ENCODE measurements at places on chromosomes 7 and 10.

GRCh38 chr7:134802762-134803161, 23.3 kb downstream of the CALD1 start:
- no peak for DNase-seq
- H3K4me3 ChIP-seq: no peak overlapping the region

DNA sequence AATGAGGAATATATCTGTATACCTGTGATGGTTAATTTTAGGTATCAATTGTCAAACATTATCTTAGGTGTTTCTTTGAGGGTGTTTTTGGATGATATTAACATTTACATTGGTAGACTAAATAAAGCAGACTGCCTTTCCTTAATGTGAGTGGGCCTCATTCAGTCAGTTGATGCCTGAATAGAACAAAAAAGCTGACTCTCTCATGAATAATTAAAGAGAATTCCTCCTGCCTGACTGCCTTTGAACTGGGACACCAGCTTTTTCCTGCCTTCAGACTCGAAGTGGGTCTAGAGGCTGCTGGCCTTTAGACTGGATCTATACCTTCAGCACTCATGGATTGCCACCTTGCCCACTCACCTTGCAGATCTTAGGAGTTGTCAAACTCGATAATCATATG, 117.9 kb upstream of the TMEM168 start:
- H3K27ac ChIP-seq: no peak overlapping the region
- peaks cover 6% of the 10 kb centered on the region for H3K36me3 ChIP-seq
- no peak for DNase-seq
- H3K4me1 ChIP-seq: no peaks in the 10 kb centered on the region

DNA sequence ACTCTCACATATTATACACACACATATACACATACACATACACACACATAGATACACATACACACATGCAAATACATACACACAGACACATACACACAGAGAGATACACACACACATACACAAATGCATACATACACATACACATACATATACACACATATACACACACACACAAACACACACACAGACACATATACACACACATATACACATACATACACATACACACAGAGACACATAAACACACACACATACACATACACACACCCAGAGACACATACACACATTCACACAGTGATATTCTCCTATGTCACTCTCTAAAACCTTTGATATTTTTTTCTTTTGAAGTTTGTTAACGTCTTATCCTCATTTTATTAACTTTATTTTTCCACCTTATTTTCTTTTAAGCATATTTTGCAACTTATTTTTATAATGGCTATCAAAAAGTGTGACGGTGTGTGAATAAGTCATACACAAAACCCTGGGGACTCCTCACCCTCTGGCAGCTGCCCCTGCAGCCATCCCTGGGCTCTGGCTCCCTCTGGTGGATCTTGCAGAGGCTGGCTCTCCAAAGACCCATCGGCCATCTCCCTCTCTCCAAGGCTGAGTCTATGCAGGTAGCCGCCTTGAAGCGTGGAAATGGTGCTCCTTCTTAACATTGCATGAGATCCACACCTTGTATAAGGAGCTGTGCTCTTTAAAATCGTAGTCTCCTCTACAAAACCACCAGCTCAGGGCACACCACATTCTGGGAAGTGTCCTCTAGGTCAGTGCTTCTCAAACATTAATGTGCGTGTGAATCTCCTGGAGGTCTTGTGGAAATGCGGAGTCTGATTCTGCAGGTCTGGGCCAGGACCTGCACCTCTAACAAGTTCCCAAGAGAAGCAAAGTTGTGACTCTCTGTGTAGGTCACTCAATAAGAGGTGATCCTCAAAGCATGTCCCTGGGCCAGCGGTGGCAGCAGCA, 4.1 kb upstream of the C10orf120 start:
- H3K27ac ChIP-seq: no peak overlapping the region
- H3K36me3 ChIP-seq: no peaks in the 10 kb centered on the region
- no peak overlapping the region for H3K4me3 ChIP-seq
- H3K4me1 ChIP-seq: no peaks in the 10 kb centered on the region
- H3K27me3 ChIP-seq: no peaks in the 10 kb centered on the region

- H3K27me3 ChIP-seq: no peaks in the 10 kb centered on the region
- H3K27ac ChIP-seq: no peak overlapping the region
- H3K36me3 ChIP-seq: no peaks in the 10 kb centered on the region
Observed at GRCh38 chr7:28472332-28472731, 60.0 kb downstream of the CREB5 start.

DNA sequence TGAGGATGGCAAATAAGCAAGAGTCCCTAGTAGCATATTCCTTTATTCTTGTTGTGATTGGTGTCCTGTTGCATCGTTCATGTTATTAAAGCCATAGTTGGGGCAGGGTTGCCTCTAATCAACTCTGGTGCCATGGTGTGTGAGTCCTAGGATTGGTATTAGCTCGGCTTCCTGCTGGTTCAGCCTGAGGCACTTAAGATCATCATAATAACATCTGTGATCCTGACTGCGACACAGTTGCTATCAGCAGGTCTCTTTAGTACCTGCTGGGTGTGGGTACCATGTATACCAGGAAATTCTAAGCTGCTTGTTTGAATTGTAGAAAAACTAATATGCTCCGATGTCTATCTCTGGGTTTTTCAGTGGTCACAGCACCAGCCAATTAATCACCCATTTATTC, 1.6 kb downstream of the WEE2 start:
- no peak for DNase-seq
- H3K4me1 ChIP-seq: no peaks in the 10 kb centered on the region
- H3K27ac ChIP-seq: no peak overlapping the region
- H3K4me3 ChIP-seq: no peak overlapping the region
- H3K27me3 ChIP-seq: no peaks in the 10 kb centered on the region

GRCh38 chr7:55526329-55526728, 46.0 kb downstream of the VOPP1 start:
- no peaks in the 10 kb centered on the region for H3K36me3 ChIP-seq
- no peak overlapping the region for H3K4me3 ChIP-seq
- H3K4me1 ChIP-seq: no peaks in the 10 kb centered on the region
- no peak overlapping the region for H3K27ac ChIP-seq
- no peaks in the 10 kb centered on the region for H3K27me3 ChIP-seq
- no peak for DNase-seq

DNA sequence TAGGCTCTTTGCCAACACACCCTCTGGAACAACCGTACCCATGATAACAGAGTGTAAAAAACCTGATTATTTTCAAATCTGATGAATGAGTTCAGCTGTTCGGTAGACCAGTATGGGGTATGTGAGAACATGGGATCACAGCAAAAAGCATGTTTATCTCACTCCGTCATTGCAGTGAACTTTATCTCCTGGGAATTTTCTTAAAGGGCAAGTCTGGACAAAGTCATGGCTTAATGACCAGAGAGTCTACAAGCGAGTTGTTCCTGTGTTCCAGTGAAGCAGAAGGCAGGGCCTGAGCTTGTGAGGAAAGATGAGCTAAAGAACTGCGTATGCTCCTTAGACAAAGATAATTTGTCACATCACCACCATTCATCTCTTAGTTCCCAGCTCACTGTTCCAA, 219.7 kb downstream of the TRIL start:
- H3K27ac ChIP-seq: no peak overlapping the region
- DNase-seq: no peak
- no peaks in the 10 kb centered on the region for H3K36me3 ChIP-seq

DNA sequence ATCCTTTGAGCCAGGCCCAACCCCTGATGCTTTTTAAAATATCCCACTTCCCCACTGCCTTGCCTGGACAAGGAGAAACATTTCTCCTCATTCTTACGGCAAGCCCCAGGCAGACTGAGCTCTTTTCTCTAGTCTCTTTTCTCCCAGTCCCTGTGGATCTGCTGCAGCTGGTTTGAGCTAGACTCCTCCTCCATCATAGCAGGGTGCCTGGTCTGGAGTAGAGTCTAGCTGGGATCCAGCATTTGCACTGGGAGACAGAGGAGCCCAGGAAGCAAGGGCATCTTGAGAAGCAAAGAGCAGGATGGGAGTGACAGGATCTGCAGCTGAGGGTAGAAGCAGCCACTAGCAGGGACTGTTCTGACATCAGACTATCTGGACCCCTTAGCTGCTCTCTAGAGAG, 562.3 kb upstream of the COBL start:
- H3K27me3 ChIP-seq: no peaks in the 10 kb centered on the region
- H3K27ac ChIP-seq: no peak overlapping the region
- no peaks in the 10 kb centered on the region for H3K36me3 ChIP-seq
- H3K4me3 ChIP-seq: no peak overlapping the region
- no peak for DNase-seq
- no peaks in the 10 kb centered on the region for H3K4me1 ChIP-seq

DNA sequence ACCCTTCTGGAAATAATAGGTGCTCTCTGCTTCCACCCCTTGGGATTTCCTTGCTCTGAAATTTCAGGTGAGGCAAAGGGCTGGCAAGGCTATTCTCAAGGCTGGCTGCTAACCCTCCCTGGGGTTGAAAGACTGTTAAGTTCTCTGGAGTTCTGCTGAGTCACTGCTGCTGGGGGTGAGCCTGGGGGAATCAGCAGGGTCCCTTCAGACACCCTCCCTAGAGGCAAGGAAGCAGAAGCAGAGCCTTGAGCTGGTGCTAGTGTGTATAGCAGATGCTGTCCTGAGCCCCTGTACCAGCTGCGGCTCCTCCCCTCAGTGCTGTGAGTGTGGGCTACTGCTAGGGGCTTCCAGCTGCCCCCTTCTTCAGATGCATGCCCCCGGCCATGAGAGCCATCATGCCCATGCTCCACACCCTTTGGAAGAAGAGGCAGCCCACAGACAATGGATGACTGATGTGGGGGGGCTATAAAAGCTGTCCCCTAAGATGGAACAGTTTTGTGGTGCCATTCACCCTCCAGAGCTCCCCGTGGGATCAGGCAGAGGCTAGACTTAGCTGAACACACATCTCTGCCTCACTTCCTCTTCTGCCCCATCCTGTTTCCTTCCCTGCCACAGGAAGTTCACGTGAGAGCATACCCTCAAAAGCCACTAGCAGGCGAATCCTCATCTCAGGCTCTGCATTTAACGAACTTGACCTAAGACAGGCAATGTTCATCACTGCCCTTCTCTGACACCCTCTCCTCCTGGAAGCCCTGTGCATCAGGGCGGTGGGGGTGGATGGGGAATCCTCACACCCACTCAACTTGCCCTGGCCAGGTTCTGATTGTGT, 91.8 kb downstream of the SH3PXD2A start:
- H3K4me3 ChIP-seq: no peak overlapping the region
- no peak overlapping the region for H3K27ac ChIP-seq
- H3K27me3 ChIP-seq: no peaks in the 10 kb centered on the region
- H3K4me1 ChIP-seq: peaks cover 7% of the 10 kb centered on the region
- H3K36me3 ChIP-seq: no peaks in the 10 kb centered on the region

DNA sequence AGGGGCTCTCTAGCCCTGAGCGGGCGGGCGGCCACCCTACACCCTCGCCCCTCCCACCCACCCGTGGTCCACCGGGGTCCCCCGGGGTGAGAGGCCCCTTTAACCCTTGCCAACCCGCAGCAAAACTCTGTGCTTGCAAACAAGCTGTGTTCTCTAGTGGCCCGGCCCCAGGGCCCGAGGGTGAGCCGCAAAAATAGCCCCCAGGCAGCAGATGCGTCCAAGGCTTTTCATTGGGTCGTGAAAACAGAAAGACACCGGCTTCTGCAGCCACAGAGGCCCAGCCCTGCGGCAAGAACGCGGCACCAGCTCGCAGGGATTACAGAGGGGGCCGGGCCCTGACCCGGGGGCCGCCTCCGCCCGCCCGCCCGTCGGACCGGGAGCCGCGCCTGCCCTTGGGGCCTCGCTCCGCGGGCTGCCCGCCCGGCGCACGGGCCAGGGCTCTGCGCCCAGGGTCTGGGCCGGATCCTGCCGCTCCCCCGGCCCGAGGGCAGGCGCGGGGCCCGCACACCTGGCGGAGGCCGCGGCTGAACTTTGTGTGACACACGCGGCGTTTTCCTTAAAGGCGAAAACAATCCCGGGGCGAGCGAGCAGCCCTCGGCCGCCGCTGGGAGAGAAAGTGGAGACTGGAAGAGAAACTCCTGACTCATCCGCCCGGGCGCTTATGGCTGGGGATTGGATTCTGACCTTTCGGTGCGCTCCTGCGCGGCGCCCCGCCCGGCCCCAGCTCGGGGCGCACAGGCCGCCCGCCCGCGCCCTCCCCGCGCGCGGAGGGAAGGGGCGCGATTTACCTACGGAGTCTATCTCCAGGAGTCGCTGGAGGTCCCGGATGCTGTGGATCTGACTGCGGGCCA, 2.8 kb downstream of the PDGFA start:
- H3K4me1 ChIP-seq: peaks cover 6% of the 10 kb centered on the region
- H3K36me3 ChIP-seq: no peaks in the 10 kb centered on the region
- peak overlapping the region; percentile 84 for H3K27ac ChIP-seq
- peak overlapping the region; percentile 92 for H3K4me3 ChIP-seq
- peaks cover 17% of the 10 kb centered on the region for H3K27me3 ChIP-seq

DNA sequence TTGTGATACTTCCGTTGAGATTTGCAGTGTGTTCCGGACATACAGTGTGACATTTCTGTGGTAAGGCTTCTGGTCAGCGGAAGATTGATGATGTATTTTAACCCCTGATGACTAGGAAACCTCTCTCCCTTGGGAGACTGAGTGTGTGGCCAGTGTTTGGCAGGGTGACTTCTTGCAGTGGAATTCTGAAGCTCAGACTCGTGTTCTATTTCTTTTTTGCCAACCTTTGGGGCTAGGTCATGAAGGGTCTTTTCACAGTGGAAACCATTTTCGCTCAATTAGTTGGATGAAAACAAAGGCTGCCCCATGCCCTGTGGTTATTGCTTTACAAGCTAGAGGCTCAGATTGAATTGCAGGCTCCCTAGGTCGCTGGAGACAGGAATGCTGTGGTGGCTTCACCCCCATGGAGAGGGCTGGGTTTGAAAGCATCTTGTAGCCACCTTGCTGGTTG, 288.9 kb downstream of the BBS9 start:
- no peaks in the 10 kb centered on the region for H3K27me3 ChIP-seq
- H3K36me3 ChIP-seq: no peaks in the 10 kb centered on the region
- DNase-seq: no peak
- H3K4me1 ChIP-seq: no peaks in the 10 kb centered on the region
- no peak overlapping the region for H3K27ac ChIP-seq

DNA sequence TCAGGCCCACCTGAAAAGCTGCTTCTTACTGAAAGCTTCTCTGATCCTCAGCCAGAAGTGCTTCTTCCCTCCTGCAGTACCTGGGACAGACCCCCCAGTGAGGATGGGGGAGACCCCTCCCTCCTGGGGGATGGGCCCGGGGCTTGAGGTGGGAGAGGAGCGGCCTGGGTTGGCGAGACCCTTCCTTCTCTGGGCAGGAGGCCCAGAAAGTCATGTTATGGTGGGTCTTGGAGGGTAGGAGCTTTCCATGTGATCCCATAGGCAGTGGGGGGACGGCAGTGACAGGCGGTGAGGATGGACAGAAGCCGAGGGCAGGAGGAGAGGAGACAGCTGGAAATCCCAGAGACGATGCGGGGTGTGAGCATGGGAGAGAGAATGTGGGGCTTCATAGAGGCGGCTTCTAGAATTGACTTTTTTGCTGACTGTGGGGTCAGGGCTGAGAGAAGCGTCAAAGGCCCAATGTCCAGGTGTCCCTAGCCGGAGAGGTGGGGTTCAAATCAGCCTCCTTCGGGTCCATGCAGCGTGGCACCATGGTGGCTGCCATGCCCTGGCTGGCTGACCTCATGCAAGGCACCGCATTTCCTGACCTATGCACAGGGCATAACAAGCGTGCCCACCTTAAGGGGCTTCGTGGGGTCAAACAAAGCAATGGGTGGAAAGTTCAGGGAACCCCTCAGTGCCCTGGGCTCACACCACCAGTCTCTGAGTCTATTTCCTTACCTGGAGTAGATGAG, 154.0 kb downstream of the UBE2H start:
- H3K27ac ChIP-seq: no peak overlapping the region
- H3K4me3 ChIP-seq: no peak overlapping the region
- no peaks in the 10 kb centered on the region for H3K4me1 ChIP-seq
- no peaks in the 10 kb centered on the region for H3K27me3 ChIP-seq
- no peaks in the 10 kb centered on the region for H3K36me3 ChIP-seq
